ENCODE measurements at places on chromosomes 16 and 17.
A peak's percentile ranks its signal among the peaks of the same experiment; 100 is the strongest.

GRCh38 chr17:62119373-62119772 lies 54.3 kb upstream of the MED13 start:
- no peak for DNase-seq

DNA sequence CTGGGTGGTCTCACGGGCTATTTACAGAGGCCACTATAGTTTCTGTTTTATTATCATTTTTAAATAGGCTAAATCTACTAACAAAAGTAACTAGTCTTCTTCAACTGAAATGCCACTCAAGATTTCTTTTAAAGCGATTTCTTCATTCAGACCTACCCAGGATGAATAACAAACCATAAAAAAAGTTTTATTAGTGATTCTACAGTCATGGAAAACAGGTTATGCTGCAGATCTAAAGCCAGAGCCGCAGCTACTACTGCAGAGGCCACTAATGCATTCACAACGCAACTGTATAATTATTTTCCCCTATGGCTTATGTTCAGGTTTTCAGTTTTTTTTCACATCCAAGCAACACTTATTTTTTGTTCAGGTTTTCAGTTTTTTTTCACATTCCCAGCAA lies 136.2 kb upstream of the AXIN2 start:
- no peak for DNase-seq

- DNase-seq: no peak
Observed at GRCh38 chr16:30649725-30650368, 913 bp upstream of the PRR14 start.

- no peak for DNase-seq
Observed at GRCh38 chr16:16938009-16938408, 532.8 kb downstream of the XYLT1 start.

DNA sequence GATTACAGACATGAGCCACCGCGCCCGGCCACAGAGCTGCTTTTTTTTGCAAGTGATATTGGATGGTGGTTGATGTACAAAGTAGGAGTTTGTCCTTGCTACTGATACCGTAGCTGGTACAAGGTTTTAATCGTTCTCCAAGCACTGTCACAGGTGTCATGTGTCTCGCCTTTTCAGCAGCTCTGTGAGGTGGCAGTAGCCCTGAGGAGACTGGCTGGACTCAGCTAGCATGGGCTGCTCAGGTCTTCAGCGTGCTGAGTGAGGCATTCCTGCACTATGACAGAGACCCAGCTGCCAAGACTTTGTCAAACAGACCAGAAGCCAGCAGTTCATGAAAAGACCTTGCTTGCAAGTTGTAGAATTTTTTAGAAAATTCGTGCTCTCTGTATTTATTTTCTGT lies 7.2 kb downstream of the WWOX start:
- no peak for DNase-seq

- DNase-seq: no peak
Observed at GRCh38 chr16:89189358-89190025, 10.8 kb downstream of the SLC22A31 start.

DNA sequence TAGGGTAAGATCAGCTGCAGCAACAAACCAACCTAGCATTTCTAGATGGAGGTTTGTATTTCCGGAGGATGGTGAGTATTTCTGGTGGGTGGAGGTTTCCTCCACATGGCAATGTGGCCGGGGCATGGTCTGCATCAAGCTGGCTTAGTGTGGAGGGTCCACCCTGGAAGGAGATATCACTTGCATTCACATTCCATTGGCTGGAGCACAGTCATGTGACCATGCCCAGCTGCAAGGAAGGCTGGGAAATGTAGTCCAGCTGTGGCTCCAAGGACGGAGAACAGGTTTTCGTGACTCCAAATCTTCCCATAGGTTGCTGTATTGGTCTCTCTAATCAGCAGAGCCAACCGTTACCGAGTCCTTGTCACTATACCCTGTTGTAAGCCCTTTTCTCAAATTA lies 68.7 kb downstream of the RAI1 start:
- peak; percentile 46 for DNase-seq

DNA sequence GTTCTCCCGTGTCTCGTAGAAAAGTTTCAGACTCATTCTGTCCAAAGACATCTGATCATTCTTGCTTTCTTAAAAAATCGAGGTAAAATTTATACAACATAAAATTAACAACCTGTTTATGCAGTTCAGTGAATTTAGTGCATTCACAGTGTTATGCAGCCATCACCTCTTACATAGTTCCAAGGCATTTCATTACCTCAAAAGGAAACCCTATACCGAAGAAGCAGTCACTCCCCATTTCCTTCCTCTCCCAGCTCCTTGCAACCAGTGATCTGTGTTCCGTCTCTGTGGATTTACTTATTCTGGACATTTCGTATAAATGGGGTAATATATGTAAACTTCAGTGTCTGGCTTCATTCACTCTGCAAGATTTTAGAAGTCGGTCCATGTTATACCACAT lies 103.5 kb upstream of the HS3ST3A1 start:
- DNase-seq: no peak

DNA sequence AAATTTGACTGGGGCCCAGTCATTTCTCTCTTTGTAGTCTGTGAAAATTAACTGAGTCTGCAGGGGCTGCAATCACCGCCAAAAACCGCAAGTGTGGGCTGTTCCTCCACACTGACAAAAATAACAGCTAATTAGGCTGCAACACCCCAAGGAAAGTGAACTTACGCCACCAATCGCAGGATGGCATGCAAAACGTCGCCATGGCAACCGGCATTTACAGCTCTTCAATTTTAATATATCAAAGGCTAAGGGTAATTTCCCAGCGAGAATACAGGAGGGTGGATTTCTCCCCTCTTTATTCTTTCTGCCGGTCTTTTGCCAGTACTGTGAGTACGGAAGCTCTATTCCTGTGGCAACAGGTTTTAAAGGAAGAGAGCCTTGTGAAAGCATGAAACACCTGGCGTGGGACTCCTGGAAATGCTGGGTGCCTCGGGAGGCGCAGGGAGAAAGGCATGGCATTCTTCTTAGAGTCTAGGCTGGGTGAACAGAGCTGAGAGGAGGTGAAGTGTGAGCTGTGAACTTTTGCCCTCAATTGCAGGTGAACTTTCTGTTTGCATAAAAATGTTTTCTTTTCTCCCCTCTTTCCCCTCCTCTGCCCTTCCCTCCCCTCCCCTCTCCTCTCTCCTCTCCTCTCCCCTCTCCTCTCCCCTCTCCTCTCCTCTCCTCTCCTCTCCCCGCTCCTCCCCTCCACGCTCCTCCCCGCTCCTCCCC lies 399.7 kb downstream of the XYLT1 start:
- peak; percentile 31 for DNase-seq

DNA sequence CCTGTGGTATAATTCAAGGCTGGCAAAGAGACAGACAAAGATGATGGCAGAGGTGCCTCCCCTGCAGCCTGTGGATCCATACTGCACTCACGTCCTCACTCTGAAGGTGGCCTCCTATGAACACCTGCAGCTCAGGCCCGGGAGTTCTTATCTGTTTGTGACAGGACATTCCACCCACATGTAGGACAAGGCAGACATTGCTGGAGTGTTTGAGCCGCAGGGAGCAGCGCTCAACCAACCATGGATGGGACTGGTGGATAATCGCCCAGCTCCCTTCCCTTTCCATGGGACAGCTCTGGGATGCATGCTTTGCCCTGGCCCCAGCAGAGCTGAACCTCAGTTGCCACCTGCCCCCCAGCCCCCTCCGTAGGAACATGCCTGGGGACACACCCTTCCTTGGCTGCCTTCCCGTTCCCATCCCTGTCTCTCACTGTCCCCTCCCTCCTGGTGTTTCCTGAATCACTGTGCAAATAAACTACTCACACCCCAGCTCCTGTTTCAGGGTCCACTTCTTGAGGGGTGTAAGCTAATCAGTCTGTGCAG lies 22.2 kb downstream of the ITPRIPL2 start:
- DNase-seq: no peak

DNA sequence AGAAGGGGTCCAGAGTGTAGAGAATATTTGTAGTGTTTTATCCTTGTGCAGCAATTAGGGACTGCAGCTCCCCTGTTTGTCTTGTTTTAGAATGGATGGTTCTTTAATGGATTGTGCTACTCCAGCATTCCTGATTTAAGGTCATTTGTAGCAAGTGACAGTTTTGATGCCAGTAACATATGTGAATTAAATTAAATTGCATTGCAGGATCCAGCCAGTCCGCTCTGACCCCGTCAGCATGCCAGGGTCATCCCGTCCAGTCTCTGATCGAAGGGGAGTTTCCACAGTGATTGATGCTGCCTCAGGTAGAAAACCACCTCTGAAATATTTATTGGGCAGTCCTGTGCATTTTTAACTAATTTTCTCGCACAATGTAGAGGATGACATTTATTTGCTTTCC lies 315.4 kb upstream of the TBX2 start:
- DNase-seq: no peak

GRCh38 chr17:4897198-4897687 lies 2.1 kb upstream of the C17orf107 start:
- no peak for DNase-seq

- peak; percentile 87 for DNase-seq
Observed at GRCh38 chr16:84643180-84643583, 5.1 kb upstream of the KLHL36 start.

- no peak for DNase-seq
Observed at GRCh38 chr17:15511142-15511541, 43.7 kb upstream of the CDRT4 start.

GRCh38 chr16:86356804-86357203 lies 153.5 kb upstream of the FOXF1 start:
- no peak for DNase-seq

DNA sequence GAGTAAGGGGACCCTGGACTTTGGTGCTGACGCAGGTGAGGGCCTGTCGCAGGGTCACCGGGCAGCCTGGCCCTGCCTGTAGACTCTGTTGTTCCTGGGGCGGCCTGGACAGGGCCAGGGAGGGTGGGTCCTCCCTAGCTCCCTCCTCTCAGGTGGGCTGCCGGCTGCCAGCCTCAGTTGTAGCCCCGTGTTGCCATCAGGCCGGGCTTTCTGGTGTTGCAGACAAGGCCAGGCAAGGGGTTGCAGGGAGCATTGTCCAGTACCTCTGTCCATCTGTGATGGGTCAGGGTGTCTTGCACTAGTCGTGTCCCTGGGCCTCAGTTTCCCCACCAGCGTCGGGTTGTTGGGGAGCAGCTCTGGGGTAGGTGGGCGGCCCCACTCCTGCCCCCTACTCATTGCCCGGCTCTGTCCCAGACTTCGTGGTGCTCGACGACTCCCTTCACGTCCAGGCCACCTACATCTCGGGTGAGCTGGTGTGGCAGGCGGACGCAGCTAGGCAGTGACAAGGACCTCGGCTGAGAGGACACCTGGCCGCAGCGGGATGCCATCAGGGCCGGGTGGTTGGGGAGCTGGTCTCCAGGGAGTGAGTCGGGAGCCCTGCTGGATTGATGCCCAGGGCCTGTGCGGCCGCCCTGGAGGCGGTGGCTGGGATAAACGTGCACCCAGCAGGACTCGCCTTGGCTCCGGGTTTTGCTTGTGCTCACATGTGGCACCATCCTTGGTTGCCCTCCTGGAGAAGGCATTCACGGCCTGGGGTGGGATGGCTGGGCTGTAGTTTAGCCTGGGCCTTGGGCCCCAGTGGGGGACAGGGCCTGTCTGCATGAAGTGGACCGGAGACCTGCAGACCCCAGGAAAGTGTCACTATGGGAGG lies 1.9 kb downstream of the CEMP1 start:
- DNase-seq: no peak

- DNase-seq: no peak
Observed at GRCh38 chr17:2695961-2696760, 15.4 kb downstream of the CLUH start.

GRCh38 chr17:51188271-51188833 lies 22.1 kb downstream of the NME2 start:
- DNase-seq: no peak

DNA sequence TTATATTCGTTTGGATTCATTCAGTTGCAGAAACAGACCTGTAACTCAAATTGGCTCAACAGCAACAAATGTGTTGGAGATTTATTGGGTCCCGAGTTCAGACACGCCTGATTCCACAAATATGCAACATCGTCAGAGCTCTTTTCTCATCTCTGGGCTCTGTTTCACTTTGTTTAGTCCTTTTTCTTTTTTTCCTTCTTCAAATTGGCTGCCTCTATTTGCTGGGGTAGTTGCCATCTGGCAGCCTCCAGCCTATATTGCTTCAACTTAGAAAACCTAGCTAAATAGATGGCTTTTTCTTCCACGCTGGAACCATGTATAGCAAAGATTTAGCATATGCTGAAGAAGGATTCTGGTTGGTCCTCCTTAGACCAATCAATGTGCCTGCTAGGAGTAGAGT lies 398.5 kb downstream of the RBFOX1 start:
- DNase-seq: no peak

DNA sequence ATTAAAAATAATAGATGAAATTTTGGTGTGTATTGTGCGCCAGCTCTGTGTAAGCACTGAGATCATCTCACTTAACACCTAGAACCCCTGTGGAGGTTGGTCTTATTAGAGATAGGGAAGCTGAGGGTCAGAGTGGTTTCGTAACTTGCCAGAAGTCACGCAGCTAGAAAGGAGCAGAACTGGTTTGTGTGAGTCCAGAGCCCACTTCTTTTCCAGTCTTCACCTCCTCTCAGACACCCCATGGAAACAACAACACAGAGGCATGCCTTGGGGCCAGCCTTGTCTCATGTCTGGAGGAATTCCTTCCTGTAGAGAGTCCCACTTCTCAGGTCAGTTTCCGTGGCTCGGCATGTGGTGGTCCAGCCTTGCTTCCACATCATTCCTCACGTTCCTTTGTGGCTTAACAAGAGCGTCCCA lies 16.5 kb downstream of the YPEL2 start:
- DNase-seq: no peak

DNA sequence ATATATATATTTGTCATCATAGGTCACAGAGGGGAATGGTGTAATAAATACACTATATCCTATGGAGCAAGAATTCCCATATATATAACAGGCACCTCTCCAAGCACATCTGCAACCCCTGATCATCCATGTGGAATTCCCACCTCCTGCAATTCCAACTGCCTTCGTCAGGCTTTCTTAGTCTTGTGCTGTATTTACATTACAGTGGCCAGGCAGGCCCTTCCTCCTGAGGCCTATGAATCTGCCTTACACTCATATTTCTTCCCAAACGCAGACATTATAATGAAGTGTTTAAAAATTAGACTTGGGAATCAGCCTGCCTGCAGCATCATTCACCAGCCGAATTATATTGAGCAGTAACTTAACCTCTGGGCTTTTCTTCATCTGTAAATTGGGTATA lies 19.3 kb upstream of the DNAH9 start:
- no peak for DNase-seq
